OCI-LY7 (cell line): ENCODE measurements at places on chromosomes 7 and 10.

GRCh38 chr7:27514861-27515260 is 147.8 kb downstream of the HIBADH start:
- DNase-seq = no peak

- no peak for DNase-seq
These were observed 361.6 kb upstream of the FZD8 start for GRCh38 chr10:36003688-36004087.

- no peak for DNase-seq
These were observed 89.8 kb upstream of the ANLN start for GRCh38 chr7:36299823-36300341.

DNA sequence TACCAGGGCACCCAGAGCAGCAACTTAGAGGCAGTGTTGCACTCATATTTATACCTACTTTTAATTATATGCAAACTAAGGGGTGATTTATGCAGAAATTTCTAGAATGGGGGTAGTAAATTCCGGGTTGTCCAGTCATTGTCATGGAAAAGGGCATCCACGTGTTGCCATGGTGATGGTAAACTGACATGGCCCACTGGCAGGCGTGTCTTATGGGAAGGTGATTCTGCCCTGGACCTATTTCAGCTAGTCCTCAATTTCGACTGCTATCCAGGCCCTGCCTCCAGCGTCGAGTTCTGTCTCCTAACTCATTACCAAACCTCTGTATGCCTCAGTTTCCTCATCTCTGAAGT is 12.8 kb downstream of the SNX8 start:
- no peak for DNase-seq

DNA sequence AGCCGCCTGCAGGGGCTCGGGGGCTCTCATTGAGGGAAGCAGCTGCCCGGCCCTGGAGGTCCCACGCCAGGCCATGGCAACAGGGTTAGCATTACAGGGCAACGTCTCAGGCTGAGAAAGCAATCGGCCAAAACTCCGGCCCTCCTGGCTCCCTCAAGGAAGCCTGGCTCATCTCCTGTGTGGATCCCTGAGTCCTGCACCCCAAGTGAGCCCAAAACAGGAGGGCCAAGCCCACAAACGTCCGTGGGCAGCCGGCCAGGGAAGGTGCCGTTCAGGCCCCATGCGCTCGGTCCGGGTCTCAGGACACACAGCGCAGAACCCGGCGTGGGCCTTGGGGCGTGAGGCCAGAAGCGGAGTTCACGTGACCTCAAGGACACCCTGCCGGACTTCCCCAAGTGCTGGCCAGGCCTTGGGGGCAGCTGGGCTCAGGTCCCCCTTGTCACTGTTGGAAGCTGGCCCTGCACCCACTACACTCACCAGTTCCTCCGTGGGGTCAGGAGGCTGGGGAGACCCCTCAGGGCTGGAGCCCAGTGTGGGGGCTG is 8.0 kb upstream of the PWWP2B start:
- DNase-seq = peak; percentile 11

DNA sequence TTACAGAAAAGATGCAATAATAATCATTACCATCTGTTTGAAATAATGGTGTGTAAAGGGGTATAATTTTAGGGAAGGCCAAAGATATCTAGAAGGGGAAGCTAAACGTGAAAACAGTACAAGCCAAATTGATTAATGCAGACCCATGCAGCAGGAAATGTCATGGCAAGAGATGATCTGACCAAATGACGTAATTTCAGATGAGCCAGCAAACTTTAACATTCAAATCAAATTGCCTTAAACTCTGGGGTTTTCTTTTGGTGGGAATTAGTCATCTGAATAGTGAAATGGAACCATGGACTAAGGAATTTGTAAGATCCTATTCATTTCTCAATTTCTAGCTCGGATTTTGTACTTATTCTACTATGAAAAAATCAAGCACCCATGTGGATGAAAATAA is 21.4 kb upstream of the SCIN start:
- DNase-seq = no peak

DNA sequence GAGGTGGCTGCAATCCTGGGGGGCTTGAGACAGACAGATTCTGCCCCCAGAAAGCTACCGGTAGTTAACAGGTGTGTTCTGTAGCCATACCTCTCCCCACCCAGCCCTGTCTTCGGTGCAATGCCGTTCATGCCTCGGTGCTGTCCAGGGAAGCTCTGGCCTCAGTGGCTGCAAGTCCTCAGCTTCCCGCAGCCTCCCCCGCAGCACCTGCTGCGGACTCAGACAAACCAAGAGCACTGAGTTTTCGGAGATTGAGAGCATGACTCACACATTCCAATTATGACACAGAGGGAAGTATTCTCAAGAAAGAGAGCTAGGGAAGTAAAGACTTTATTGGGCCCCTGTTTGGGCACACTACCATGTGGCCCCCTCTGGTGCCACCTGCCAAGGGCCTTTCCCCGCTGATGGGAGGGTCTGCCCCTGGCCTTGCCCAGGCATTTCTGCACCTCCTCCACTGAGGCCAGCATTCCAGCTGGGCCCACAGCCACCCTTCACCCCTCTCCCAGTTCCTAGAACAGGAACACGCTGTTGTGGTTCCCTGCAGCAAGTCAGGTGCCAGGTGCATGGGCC is 30.2 kb upstream of the EZH2 start:
- no peak for DNase-seq
